ENCODE measurements at places on chromosomes 5 and 9.

- DNase-seq = no peak
Observed at GRCh38 chr9:135503371-135504261, 3.1 kb downstream of the MRPS2 start.

- no peak for DNase-seq
Observed at GRCh38 chr5:150245111-150245789, 44.3 kb downstream of the CAMK2A start.

DNA sequence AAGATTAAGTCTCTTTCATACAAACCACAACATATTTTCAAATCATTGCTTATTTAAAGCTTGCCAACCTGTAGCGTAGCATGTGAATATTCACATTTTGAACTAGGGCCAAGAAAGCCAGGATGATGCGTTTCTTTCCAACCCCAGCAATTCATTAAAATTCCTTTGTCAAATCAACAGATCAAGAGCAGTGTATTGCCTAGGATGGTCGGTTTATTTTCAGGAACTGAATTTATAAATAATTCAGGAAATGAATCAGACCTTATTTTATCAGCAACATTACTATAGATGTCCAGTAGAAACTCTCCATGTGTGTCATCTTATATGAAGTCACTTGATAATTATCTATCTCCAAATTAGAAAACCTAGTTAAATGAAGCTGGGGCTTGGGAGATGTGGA is 13.2 kb upstream of the AUH start:
- no peak for DNase-seq

DNA sequence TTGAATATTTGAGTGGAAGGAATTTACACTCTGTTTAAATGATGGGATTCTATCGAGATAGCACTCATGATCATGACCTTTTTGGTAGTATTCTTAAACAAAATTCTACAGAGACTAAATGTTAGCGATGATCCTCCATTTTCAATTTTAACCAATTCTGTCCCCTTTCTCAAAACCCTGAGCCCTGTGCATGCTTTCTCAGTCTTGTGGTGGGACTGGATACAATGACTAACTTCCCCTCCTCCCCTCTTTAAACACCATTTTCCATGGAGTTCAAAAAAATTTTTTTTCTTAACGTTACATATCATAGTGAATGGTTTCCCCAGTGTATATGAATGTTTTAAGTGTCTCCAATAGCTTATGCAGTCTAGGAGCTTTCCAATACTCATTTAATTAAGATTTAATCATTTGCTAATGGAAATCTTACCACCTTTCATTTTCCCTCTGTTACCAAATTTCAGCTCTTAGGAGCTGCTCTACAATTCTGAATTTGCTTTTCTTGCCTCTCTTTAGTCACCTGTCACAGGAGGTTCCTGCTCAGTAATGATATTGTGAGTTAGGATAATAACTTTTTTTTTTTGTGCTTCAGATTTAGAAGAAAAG is 101.2 kb downstream of the MAP1B start:
- no peak for DNase-seq

DNA sequence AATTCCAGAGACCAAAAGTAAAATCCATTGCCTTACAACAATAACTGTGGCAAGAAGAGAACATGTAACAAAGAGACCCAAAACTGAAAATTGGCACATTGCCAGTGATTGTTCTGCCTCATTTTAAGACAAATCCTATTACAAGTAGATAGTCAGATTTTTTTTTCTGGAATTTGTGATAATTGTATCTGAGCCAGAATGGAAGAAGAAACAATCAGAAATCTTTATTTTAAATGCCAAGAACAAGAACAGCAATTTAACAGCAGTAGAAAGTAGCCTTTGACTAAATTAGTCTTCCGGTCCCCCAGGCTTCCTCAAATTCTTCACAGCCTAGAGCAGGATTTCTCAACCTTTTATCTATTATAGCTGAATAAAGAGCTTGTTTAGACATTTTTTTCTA is 106.7 kb upstream of the PTPN3 start:
- DNase-seq = no peak

All from NB4 (cell line).